Stimulated activated CD8-positive, alpha-beta memory T cell treated with anti-CD3 and anti-CD28 coated beads, Interleukin-7, amount 100 ng/mL, for 24 hours (primary cell): ENCODE measurements at places on chromosomes 13 and 19.
A peak's percentile ranks its signal among the peaks of the same experiment; 100 is the strongest.

- DNase-seq = no peak
These were observed 45.5 kb downstream of the IER2 start for GRCh38 chr19:13195678-13196077.

- no peak for DNase-seq
These were observed 63.0 kb downstream of the TBC1D4 start for GRCh38 chr13:75418997-75419396.

GRCh38 chr13:49951754-49952535, 15.8 kb upstream of the SPRYD7 start:
- DNase-seq = no peak

GRCh38 chr13:91510058-91510457, 111.6 kb downstream of the GPC5 start:
- DNase-seq = no peak

GRCh38 chr19:24029941-24030636, 56.9 kb upstream of the ZNF254 start:
- DNase-seq = no peak

DNA sequence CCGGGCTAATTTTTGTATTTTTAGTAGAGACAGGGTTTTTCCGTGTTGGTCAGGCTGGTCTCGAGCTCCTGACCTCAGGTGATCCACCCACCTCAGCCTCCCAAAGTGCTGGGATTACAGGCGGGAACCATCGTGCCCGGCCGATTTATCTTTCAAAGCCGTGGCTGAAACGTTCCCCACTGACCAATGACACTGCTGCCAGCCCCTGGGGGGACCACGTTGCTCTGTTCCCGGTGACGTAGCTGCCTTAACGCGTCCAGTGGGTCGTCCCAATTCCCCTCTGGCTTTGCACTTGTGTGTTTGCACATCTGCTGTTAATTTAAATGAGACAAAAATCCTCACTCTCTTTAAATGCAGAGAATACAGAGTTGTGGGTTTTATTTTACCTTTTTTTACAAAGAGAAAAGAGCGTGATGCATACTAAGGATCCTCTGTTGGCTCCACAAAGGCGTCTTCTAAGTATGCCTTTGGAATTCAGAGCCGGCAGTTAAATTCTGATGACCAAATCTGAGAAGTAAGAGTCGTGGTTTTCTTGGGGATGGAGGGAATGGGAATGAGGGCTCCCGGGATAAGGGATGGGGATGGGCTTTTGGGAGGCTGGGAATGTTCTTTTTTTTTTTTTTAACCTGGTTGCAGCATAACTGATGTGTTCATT, 18.6 kb upstream of the LMTK3 start:
- no peak for DNase-seq

DNA sequence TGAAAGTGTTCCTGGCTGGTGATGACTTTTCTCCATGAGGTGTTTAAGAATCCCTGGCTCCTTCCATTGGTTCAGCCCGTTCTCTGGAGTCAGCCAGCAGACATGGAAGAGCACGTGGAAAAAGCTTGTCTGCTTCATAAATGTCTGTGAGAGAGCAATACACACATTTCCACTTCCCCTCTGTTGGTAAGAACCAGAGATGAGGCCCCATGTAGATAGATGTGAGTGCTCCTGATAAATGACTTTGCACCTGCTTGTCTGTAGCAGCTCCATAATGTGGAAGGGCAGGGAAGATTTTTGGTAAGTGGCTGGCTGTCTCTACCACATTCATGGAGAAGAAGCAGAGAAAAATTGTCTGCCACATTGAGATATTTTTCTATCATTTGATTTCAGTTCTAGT, 325.8 kb downstream of the LMO7 start:
- no peak for DNase-seq

- no peak for DNase-seq
These were observed 19.8 kb downstream of the PEPD start for GRCh38 chr19:33501693-33502356.

GRCh38 chr13:106686163-106686562, 118.2 kb upstream of the ARGLU1 start:
- no peak for DNase-seq

GRCh38 chr13:33150126-33150525, 133.9 kb downstream of the KL start:
- no peak for DNase-seq

GRCh38 chr19:17951157-17951989, 15.5 kb upstream of the KCNN1 start:
- no peak for DNase-seq

DNA sequence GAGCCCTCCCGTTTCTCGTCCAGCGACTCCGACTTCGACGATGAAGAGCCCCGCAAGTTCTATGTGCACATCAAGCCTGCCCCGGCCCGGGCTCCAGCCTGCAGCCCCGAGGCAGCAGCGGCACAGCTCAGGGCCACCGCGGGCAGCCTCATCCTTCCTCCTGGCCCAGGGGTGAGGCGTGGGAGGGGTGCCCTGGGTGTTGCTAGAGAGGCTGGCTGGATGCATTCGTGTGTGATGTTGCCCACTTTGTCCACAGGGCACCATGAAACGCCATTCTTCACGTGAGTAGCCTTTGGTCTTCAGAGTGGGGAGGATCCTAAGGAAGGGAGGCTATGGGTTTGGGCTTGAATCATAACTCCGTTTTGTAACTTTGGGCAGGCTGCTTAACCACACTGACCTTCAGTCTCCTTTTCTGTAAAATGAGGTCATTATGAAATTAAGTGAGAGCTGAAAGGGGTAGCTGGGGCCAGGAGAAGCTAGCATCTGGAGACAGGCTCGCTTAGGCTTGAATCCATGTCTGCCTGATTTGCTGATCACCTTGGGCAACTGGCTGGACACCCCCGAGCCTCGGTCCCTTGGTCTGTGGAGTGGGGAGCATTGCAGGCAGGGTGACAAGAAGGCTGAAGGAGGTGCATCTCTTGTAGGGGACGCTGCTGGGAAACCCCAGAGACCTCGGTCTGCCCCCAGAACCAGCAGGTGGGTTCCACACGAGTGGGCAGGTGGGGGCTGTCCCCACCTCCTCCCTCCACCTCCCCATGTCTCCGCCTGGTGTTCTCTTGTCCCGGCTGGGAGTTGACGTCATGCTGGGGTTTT, 18.7 kb upstream of the B3GNT3 start:
- no peak for DNase-seq

- DNase-seq = no peak
These were observed 24.9 kb downstream of the CELF5 start for GRCh38 chr19:3249408-3249807.

GRCh38 chr13:112077729-112078128, 10.8 kb downstream of the SOX1 start:
- no peak for DNase-seq

GRCh38 chr13:30120133-30120822, 187.1 kb downstream of the KATNAL1 start:
- no peak for DNase-seq

DNA sequence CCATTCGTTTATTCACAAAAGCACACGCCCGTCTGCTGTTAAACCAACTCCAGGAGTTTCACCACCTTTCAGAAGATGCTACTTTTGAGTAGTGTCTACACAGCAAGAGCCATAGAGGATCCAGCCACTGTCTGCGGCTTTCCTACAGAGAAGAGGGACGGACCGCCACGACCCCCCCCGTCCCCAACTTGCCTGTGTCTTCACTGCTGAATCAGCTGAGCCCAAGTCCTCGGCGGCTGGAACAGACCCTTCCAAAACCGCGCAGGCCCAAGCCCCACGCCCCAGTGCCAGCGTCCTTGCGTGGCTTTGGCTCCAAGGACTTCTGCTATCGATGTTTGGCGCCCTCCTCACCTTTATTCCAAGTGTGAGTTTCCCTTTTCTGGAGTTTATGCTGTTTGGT, 65.1 kb downstream of the SPACA7 start:
- no peak for DNase-seq

DNA sequence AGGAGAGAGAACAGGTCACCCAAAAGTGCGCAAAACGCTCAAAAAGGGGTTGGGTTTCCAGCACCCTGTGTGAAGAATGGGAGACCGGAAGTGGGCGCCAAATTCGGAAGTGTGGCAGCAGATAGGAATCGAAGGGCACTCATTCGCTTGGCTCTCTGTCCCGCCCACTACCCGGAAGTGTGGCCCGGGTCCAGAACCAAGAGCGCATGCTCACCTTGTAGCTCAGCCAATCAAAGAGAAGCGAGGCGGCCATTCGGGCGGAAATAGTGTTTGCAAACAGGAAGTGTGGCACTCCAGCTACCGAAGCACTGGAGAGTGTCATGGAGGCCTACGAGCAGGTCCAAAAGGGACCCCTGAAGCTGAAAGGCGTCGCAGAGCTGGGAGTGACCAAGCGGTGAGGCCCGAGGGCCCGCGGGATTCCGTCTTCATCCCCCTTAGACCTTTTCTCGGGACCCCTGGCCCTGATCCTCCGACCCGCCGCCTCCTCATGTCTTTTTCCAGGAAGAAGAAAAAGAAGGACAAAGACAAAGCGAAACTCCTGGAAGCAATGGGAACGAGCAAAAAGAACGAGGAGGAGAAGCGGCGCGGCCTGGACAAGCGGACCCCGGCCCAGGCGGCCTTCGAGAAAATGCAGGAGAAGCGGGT, at the start of gene FAM32A:
Gene FAM32A, plus strand, starts transcription at position 288 of the 645 bp plus-strand sequence. Its CDS starts 33 bp downstream, at position 321.
- DNase-seq = peak; percentile 96

DNA sequence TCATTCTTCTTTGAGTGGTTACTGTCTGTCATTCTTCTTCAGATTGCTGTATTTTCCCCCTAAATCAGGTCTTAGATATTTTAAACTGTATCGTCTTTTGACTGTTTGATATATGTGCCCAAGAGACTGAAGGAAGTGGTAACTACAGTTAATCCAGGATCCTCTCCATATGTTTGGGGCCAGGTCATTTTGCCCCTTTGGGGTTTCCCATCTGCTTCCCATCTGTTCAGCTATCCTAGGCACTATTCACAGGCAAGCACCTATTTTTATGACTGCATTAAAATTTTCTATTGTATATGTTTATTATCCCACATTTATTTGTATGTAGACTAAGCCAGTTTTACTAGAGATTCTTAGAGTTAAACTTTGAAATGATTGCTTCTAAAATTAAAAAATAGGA, 244.2 kb downstream of the PCCA start:
- DNase-seq = no peak

DNA sequence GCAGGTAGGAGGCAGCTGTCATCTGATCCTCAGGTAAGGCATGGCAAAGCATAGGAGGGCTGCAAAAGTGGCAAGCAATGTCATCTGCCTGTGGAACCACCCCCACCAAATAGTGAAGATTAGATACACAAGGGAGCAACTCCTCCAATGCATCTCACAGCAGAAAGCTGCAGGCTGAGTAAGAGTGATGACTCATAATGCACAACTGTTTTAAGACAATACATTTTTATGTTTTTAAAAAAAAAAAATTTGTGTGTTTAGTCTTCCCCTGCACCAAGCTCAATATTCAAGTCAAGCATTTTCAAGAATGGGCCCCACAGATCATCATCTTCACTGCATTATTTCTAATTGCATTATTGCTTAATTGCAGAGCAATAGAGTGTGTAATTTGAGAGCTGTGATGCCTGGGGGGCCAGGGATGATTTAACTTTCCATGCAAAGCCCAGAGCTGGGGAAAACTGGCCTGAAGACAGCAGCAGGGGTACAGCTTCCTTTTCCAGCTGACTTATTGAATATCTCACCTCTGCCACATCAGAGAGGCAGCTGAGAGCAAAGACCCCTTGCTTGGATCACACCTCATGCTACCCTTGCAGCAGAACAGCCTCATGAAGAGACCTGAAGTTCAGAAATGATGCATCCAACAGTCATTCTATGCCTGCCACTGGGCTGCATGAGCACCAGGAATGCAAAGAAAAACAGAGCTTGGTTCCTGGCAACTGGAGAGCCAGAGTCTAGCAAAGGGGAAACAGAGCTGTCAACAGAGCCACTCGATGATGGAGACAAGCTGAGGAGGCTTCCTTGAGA, 22.7 kb upstream of the POP4 start:
- no peak for DNase-seq

GRCh38 chr19:1295169-1296012, 9.7 kb downstream of the EFNA2 start:
- no peak for DNase-seq
